Dermis blood vessel endothelial cell (primary cell): ENCODE measurements at places on chromosomes 2 and 18.

- DNase-seq, result peak; percentile 61
Measured at GRCh38 chr2:98487806-98488189, 43.1 kb downstream of the INPP4A start.

DNA sequence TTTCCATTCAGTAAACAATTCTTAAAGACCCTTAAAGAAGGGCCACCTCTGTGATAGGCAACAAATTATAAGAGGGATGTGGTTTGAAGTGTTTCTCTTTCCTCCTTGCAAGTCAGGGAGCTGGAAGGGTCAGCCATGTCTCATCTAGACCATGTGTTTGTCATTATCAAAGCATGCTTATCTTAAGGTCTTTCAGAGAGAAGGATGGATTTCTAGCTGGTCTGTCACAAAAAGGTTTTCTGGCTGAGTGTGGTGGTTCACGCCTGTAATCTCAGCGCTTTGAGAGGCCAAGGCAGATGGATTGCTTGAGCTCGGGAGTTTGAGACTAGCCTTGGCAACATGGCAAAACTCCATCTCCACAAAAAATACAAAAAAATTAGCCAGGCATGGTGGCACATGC is 59.2 kb upstream of the PEX13 start:
- peak; percentile 40 for DNase-seq

DNA sequence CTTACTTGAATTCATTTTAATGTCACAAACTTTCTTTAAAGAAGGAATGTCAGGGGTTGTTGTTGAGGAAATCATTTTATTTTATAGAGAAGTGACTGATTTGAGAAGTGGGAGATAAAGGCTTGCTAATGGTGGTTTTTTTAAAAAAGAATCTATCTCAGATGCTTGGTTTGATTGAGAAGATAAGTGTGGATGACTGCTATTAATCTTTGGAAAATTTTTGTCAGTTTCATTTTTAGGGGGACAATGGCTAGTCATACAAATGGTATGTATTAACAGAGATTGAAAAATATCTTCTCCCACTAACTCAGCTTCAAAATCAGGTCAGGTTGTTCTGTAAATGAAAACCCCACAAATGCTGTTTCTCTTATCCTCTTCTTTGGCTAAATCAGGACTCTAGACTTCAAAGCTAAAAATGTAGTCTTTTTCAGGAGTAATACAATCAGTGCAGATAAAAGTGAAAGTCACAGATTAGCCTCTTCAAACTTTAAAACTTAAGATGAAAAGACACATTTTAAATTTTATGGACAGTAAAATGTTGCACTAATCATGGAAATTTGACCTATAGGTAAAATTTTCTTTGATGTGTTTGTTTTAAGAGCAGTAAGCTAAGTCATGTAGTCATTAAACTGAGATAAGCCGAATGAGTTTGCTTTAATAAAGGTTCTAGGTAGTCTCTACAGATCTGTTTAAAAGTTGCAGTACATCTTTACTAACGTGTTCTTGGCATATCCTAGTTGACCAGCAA is 674.2 kb upstream of the VRK2 start:
- DNase-seq, result peak; percentile 2

- DNase-seq, result no peak
Measured at GRCh38 chr2:217948351-217948791, 54.4 kb downstream of the TNS1 start.

DNA sequence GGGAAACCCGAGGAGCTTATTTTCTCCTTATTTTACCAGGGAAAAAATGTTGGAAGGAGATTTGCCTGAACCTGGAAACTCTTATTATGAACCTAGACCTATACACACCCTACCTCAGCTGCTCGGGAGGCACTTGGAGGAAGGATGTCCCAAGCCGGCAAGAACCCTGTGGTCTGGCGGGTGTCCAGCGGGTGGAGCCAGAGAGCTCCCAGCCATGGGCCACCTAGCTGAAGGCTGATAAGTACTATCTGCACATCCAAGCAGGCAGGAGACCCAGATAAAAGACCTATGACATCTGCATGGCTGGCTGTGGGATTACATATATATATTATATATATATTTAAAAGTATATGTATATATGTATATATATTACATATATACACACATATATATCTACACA is 1.1 kb upstream of the SLC14A1 start:
- DNase-seq, result peak; percentile 85
